ENCODE measurements at places on chromosomes 13 and 19.

- DNase-seq, result no peak
Observed at GRCh38 chr13:109989686-109990085, 203.3 kb upstream of the IRS2 start.

GRCh38 chr19:6667114-6667627 is 2.8 kb downstream of the TNFSF14 start:
- peak; percentile 62 for DNase-seq

GRCh38 chr13:73417012-73417615 is 358.3 kb downstream of the KLF5 start:
- DNase-seq, result no peak

- no peak for DNase-seq
Observed at GRCh38 chr19:30450100-30450499, 77.9 kb downstream of the ZNF536 start.

DNA sequence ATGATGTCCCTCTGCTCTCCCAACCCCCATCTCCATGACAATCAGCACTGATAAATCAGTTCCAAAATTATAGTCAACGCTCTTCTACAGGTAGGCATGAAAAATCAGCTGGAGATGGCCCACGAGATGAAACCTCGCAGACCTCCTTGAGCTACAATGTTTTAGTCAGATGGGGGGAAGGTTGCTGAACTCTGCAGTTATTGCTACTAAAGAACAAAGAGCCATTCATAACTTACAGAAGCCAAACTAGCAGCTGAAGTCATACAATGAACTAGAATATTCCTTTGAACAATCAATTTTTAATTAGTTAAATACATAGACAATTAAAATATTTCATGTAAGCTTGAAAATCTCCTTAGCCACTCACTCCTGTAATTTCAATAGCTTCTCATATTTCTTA is 179.2 kb downstream of the NHLRC3 start:
- DNase-seq, result no peak

DNA sequence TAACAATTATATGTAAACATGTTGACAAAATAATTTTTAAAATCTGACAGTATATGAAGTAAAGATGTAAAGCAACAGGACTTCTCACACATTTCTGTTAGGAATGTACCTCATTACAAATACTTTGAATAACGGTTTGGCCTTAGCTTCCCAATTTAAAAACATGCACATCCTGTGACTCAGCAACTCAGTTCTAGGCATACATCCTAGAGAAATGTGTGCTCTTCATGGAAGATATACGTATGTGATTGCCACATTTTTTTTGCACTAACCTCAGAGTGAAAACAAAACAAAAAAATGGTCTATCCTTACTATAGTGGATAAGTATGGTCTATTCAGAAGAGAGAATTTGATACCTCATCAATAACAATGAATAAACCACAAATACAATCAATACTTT is 314.6 kb downstream of the LIG4 start:
- DNase-seq, result no peak

DNA sequence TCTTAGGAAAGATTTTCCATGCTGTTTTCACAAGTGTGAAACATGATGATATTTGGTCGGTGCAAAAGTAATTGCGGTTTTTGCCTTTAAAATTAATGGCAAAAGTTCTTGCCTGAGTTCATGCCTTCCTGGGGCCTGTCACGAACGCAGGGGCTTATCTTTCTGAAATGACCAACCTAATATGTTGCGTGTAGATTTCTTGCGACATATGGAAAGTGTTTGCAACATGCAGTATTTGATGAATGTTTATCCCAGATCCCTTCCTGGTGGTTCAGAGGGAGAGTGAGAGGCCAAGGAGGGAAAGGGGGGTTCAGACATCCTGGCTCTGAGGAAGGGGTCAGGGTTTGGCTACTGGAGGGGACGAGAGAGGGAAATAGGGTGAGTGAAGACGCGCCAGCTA is 72.0 kb downstream of the TEX29 start:
- DNase-seq, result no peak

DNA sequence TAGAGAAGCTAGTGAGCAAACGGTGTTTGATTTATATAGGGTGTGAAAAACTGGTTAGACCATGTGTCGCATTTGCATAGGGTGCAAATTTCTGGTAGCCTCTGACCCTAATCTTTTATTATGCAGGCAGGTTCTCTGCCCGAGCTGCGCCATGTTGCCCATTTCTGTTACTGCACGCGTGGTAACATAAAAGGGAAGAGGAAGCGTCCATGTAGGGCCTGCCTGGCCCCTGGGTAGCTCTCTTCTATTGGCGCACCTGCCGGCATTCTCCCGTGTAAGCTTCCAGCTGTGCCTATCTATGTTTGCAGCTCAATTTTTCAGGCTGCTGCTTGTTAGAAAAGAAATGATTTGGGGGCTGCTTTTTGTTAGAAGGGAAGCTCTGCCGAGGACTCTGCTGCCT is 14.0 kb upstream of the CD70 start:
- DNase-seq, result no peak

GRCh38 chr13:75181906-75182305 is 300.1 kb downstream of the TBC1D4 start:
- no peak for DNase-seq
